Tibial nerve (tissue), 4 donors: ENCODE measurements at places on chromosomes 2 and 18.

DNA sequence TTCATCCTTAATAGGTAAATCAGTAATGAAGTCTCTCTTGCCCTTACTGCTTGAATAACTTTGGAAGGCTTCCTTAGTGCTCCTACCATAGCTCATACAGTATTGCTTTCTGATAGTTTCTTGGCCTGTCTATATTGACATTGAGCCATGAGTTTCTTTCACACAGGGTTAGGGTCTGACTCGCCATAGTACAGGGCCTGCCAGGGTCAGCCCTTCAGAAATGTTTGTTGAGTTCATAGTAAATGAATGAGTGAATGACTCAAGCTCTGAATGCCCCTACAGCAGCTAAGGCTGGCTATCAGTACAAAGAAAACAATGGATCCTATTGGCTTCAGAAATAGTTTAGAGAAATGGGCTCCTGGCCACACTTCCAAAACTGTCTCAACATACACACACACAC lies 65.0 kb upstream of the LRATD1 start:
- no peaks in the 10 kb centered on the region for H3K27me3 ChIP-seq
- DNase-seq, result no peak
- H3K4me1 ChIP-seq, result no peaks in the 10 kb centered on the region
- H3K27ac ChIP-seq, result no peak overlapping the region
- H3K36me3 ChIP-seq, result no peaks in the 10 kb centered on the region

DNA sequence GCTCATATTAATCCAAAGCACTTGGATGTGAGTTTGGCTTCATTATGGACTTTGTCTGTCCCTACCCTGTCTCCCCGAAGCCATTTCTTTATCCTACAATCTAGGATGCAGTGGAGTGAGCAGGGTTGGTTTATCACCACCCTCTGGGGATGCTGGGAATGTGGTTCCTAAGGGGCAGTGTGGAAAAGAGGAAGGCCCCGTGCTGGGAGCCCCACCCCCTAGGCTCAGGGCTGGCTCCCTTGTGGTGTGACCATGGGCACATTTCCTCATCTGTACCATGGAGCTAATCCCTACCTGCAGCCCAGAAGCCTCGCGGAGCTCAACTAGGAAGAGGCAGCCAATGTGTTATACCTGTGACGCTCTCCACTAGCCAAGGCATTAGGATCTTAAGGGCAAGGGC lies 92.5 kb downstream of the TGOLN2 start:
- no peak overlapping the region for H3K4me3 ChIP-seq
- H3K27ac ChIP-seq, result no peak overlapping the region
- H3K27me3 ChIP-seq, result no peaks in the 10 kb centered on the region
- no peaks in the 10 kb centered on the region for H3K4me1 ChIP-seq
- H3K36me3 ChIP-seq, result no peaks in the 10 kb centered on the region

GRCh38 chr2:67524213-67524612 lies 127.1 kb downstream of the ETAA1 start:
- H3K4me3 ChIP-seq, result no peak overlapping the region
- H3K36me3 ChIP-seq, result no peaks in the 10 kb centered on the region
- no peak for DNase-seq

GRCh38 chr18:1618364-1618763 lies 713.7 kb downstream of the ADCYAP1 start:
- no peaks in the 10 kb centered on the region for H3K36me3 ChIP-seq
- no peak overlapping the region for H3K27ac ChIP-seq
- no peaks in the 10 kb centered on the region for H3K4me1 ChIP-seq
- DNase-seq, result no peak
- H3K4me3 ChIP-seq, result no peak overlapping the region
- H3K27me3 ChIP-seq, result no peaks in the 10 kb centered on the region
